ENCODE measurements at places on chromosomes 12 and 14.

DNA sequence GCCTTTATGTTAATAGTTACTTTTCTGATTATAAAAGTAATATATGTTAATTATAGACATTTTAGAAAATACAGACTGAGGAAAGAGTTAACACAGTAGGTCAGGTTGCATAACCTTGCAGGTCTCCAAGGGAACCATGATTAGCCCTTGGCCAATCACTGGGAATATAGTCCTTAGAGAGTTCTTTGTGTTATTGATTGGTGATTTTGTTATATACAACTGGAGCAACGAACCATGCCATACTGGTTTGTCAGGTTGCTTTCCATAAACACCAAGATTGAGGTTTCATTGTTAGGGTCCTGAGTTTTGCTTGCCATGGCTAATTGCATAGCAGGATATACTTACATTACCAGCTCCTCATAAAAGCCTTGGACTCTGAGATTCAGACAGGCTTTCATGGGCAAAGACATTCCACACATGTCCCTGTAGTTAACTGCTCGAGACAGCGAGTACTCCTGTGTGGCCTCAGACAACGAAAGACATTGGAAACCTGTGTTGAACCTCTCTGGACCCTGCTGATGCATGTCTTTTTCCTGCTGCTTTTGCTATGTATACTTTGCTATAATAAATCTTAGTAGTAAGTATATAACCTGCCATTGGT, 33.7 kb downstream of the MAPK1IP1L start:
- DNase-seq, result no peak

GRCh38 chr14:31137214-31137889, 70.2 kb downstream of the HECTD1 start:
- DNase-seq, result no peak

DNA sequence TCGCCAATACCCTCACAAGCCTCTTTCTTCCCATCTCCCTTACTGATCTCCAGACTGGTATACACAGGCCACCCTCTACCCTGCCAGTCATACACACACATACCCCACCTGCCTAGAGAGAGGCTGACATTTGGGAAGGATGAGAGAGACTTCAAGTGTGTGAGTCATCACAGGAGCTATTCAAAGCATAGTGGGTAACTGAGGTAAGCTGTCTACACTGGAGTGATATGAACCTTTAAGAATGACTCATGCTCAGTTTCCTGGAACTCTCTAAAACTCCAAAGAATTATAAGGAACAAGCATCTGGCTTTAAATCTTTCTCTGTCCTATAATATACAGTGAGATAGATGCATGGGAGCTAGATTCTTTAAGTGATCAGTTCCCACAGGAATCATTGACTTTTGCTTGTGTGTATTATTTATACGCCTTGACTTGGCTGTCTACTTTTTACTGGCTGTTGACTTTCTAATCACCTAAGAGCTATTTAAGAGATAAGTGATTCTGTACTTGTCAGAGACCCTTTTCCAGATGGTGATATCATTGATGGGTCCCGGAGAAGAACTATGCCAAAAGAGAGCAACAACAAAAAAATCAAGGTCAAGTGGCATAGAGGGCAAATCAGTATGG, 5.8 kb downstream of the IGF1 start:
- DNase-seq, result no peak

DNA sequence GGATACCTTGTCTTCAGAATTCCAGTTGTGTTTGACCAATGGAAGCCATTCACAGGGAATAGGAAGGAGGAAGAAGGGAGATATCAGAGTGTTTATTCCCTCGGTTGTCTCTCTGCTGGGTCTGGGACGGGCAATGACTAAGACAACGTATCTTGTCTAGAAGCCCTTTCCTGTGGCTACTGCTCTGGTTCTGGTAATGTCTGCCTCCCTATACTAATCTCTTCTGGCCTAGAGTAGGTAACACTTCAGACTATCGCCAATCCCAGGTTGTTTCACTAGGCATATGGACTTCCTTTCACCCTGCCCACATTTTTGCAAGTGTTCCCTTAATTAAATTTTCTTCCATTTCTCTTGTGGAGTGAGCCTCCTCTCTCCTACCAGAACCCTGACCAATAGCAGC, 687.7 kb upstream of the TBX3 start:
- DNase-seq, result no peak

- DNase-seq, result no peak
Observed at GRCh38 chr14:26130690-26131089, 467.1 kb downstream of the NOVA1 start.

GRCh38 chr12:104478396-104479122, 21.8 kb downstream of the CHST11 start:
- DNase-seq, result no peak

DNA sequence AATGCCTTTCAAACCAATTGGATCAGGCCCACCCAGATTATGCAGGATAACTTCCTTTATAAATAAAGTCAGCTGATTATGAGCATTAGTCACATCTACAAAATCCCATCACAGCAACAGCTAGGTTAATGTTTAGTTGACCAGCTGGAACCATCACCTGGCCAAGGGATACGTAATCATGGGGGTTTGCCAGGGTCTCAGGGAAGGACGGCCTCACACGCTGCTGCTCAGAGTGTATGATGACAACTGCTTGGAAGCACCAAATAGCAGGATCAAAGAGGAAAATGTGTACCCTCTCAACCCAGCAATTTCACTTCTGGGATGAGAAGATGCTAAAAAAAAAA, 162.6 kb downstream of the SLC15A4 start:
- DNase-seq, result no peak

DNA sequence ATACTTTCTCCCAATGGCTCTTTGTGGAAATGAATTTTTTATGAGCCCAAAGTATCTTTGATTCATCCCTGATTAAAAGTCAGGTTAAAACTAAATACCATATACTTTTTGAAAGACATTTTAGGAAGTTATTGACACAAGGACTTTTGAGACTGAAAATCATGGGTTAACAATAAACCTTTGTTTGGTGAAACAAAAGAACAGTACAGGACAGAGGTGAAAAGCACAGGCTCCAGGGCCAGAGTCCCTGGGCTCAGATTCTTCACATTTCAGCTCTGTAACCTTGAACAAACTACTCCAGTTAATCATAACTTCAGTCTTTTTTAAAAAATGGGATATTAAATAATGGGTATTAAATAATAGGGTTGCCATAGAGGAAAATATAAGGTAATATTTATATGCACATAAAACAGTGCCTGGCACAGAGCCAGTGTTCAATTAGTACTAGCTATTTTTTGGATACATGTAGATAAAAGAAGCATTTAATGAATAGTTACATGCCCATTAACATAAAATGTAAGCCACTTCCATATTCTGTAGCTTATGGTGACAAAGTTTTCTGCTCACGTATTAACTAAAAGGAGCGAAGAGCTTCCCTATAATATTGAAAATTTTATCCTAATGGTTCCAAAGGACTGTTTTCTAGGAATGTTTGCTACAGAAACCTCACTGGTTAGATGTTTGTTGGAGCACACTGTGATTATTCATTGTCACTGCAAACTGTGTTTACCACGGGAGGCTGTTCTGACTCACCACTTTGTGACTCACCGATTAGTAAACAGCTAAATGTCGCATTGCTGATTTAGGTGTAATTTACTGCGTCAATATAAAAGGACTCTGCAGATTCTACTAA, 255.4 kb downstream of the DAD1 start:
- peak; percentile 71 for DNase-seq

DNA sequence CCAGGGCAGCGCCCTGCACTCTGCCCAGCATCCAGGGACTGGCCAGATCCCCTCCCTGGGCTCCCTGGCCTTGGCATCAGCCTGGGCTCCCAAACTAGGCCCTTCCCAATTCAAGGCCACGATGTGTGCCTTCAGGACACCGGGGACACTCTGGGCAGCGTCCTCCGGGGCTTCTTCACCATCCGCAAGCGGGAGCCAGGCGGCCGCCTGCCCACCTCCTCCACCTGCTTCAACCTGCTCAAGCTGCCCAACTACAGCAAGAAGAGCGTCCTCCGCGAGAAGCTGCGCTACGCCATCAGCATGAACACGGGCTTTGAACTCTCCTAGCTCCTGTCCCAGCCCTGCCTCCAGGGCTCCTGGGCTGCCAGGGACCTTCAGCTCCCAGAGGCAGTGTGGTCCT, 38.8 kb downstream of the MMAB start:
- DNase-seq, result no peak

DNA sequence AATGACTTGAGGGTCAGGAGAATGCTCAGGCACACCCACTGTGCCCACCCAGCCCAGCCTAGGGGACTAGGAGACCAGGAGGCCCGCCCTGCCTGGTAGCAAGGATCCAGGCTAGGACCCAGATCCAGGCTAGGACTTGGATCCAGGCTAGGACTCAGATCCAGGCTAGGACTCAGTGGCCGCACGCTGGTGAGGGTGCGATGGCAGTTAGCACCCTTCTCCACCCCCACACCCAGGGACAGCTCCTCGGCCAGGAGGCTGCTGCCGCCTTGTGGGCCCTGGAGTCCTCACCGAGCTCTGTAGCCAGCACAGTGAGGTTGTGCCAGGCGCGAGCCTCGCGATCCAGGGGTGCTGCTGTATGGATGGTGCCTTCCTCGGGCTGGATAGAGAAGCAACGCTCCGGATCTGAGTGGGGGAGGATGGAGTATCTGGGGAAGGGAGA, 5.1 kb downstream of the CDH24 start:
- DNase-seq, result no peak

DNA sequence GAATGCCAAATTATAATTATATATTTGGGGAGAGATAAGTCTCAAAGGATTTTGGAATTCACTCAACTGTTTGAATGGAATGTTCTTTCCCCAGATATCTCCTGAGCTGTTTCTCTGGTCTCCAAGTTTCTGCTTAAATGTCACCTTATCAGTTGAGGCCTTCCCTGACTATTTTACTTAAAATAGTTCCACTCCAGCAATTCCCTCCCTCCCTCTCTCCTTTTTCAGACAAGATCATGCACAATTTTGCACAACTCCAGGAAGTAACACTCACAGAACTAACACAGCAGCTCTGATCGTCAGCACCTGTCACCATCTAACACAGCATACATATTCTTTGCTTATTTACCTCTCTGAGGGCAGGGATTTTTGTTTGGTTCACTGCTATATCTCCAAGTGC, 12.5 kb downstream of the BTG1 start:
- DNase-seq, result no peak

GRCh38 chr14:100822532-100823296, 3.2 kb upstream of the MEG3 start:
- DNase-seq, result no peak

- DNase-seq, result peak; percentile 79
Observed at GRCh38 chr12:12804432-12804886, 8.7 kb upstream of the DDX47 start.

- no peak for DNase-seq
Observed at GRCh38 chr14:97413022-97413539, 615.9 kb downstream of the VRK1 start.

GRCh38 chr12:51692016-51692415, 101.0 kb downstream of the SCN8A start:
- no peak for DNase-seq

GRCh38 chr12:3005736-3006135, 46.5 kb downstream of the TEAD4 start:
- DNase-seq, result peak; percentile 60

All from brain microvascular endothelial cell (primary cell).